ENCODE measurements at places on chromosomes 12 and 14.

DNA sequence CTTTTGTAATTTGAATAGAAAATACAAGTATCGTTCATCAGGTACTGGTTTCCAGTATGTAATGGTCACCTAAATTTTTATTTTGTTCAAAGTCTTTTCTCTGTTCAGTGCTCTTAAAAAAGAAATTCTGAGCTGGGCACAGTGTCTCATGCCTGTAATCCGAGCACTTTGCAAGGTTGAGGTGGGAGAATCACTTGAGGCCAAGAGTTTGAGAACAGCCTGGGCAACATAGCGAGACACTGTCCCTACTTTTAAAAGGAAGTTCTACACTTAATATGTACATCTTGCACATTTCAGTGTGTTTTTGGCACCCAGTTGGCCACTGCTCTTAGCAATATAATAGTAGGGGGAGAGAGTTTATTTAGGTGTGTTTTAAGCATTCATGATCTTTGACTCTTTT, 27.9 kb downstream of the PCNX1 start:
- no peak for DNase-seq

- no peak for DNase-seq
Observed at GRCh38 chr12:92605621-92606170, 97.1 kb upstream of the PLEKHG7 start.

DNA sequence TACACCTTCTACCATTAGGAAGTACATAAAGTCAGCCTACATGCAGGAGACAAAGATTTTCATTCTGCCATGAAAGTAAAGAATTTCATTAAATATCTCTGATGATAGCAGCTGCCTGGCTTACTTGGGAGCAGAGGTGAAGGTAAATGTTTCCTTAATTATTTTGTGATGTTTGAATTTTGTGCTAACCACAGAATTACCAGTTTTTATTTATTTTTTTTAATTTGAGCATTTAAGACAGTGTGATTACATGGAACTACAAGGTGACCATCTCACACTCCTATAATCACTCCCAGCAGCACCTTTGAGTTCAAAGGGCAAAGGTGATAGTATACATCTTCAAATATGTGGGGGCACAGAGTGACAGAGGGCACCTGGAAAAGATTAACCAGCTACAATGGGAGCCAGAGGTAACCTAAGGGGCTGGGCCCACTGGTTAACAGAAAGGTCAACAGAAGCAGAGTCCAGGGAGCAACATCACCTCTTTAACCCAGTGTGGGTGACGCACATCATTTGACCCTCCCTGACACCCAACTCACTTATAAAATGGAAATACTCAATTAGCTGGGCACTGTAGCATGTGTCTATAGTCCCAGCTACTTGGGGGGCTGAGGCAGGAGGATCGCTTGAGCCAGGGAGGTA, 65.0 kb downstream of the GCH1 start:
- DNase-seq: no peak

GRCh38 chr12:53252349-53252916, 15.7 kb upstream of the ESPL1 start:
- DNase-seq: no peak

DNA sequence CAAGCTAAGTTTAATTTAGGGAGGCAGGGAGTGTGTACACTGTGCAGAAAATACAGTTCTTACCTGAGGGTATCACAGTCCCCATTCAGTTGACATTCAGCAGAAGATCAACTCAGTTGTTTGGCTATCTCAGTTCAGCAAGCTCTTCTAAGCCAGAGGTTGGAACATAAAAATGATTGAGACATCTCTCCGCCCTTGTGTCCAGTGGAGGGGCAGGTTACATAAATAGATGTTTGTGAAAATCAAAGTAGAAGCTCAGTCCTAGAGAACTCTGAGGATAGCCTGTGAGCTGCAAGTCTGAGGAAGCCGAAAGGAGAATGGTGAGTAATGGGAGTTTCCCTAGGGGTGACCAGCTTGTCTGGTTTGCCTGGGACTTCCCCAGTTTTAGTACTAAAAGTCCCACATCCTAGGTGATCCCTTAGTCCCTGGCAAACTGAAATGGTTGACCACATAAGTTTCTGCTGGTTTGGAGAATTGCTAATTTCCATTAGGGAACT, 251.4 kb upstream of the ATP2B1 start:
- DNase-seq: no peak

- no peak for DNase-seq
Observed at GRCh38 chr12:89992668-89993451, 284.2 kb upstream of the ATP2B1 start.

DNA sequence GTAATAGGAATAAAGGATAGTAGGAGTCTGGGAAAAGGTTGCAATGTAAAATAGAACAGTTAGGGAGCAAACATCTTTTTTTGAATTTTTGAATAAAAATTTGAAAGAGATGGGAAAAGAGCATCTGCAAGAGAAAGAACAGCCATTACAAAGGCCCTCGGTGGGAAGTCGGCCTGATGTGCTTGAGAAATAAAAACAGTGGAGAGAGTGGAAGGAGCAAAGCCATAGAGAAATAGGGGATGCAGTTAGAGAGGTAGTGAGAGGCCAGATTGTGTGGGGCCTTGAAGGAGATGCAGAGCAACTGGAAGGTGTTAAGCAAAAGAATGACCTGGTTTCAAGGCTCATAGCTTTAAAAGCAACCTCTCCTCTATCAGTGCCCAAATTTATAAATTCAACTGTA, 409.8 kb downstream of the RERGL start:
- no peak for DNase-seq

All from HS-5 (cell line).